Cardiac septum (tissue), 1 donor: ENCODE measurements at places on chromosomes 5 and 9. TPM values are rescaled to one million over a fixed set of nuclear protein-coding genes. Genes with fewer than 3 reads are reported as not detected.

DNA sequence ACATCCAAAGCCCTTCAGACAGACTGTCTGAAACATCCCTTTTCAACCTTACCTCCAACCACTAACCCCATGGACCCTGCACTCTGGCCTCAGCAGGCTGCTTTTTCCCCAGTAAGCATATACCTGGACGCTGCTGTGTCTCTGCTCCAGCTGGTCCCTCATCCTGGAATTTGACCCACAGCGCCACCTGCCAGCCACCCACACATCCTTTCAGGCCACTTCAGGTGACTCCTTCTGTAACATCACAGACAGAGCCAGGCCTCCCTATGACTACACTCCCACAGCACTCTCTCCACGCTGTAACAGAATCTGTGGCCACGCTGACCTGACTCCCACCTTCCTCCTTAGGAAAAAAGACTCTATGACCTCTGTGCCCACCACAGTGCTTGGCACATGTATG is 3.4 kb downstream of the MGAT1 start:
- no peak for DNase-seq

GRCh38 chr9:35892051-35892450 is 14.0 kb upstream of the HRCT1 start:
- DNase-seq, result no peak

GRCh38 chr9:115340314-115340713 is 222.4 kb upstream of the TNC start:
- no peak for DNase-seq

- no peak for DNase-seq
Observed at GRCh38 chr9:34158362-34158869, 20.4 kb upstream of the UBAP1 start.

DNA sequence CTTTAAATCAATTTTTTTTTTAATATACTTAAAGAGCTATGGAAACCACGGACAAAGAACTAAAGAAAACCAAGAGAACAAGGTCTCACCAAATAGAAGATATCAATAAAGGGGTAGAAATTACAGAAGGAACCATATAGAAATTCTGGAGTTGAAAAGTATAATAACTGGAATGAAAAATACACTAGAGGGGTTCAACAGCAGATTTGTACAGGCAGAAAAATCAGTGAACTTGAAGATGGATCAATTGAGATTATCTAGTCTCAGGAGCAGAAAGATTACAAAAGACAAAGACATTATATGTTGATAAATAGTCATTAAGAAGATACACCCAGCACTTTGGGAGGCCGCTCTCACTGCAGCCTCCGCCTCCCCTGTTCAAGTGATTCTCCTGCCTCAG is 56.1 kb downstream of the GAPVD1 start:
- no peak for DNase-seq

GRCh38 chr9:71897577-71897976 is 13.4 kb downstream of the ABHD17B start:
- no peak for DNase-seq

GRCh38 chr5:102818345-102818744 is 63.2 kb downstream of the PAM start:
- no peak for DNase-seq

DNA sequence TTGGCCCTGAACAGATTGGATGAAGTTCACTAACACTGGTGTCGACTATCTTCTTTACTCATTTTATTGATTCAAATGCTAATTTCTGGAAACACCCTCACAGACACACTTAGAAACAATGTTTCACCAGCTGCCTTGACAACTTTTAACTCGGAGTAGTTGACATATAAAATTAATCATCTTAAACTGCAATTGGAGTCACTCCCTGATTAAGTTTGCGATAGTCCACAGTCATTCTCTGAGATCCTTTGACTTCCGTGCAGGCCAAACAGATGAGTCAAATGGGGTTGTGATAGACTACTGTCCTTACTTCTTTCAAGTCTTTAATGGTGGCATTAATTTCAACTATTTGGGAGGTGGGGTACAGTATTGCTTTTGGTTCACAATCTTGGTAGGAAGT is 114.4 kb upstream of the PCSK1 start:
- DNase-seq, result no peak

DNA sequence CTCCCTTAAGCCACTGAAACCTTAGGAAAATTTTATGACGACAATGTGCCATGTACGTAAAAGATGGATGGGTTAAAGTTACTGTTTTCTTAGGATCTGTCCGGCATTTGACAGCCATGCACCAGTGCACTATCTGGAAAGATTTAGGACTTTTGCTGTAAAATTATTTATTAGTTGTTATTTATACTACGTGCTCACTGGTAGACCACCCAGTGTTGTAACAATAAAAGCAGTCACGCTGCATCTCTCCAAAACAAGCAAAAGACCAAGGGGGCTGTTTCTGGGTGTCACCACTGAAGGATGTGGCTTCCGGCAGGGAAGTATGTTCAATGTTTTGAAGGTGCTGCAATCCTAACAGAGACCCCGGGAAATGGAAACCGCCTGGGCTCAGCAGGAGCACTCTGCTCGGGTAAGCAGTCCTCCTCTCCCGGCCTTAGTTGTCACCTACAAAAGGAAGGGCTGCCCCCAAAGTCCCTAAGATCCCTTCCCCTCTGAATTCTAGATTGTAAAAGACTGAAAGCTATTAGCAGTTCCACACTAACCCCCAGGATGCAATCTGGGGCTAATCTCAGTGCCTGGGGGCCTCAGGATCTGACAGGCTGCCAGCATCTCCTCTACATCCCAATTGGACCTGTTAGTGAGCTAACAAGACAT is 38.6 kb downstream of the SAXO1 start:
- no peak for DNase-seq

- DNase-seq, result no peak
Observed at GRCh38 chr9:119522381-119522780, 153.1 kb upstream of the BRINP1 start.

DNA sequence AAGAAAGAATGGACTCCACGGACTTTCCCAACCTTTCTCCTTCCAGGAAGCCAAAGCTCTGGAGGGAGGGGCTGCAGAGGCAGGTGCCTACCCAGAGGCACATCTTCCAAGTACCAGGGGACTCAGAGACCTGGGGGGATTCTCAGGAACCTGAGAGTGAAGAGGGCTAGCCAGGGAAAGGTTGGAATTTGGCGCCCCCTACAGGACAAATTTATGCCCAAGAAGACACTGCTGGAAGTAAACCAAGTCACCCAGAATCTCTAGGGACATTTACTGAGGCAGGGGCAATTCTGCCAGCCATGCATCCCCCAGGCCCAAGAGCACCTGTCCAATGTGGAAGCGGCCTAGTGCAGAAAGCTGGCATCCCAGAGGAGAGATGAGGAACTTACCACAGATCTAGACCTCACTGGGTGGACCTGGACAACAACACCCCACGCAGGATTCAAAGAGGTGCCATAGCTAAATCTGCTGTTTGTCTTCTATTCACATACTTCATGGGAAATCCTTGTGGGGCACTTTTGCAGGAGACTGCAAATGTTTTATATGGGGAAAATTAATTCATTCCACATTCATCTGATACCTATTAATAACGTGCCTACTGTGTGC is 25.9 kb upstream of the IDNK start:
- DNase-seq, result no peak

- DNase-seq, result no peak
Observed at GRCh38 chr5:138350563-138350890, 2.0 kb upstream of the KDM3B start.

DNA sequence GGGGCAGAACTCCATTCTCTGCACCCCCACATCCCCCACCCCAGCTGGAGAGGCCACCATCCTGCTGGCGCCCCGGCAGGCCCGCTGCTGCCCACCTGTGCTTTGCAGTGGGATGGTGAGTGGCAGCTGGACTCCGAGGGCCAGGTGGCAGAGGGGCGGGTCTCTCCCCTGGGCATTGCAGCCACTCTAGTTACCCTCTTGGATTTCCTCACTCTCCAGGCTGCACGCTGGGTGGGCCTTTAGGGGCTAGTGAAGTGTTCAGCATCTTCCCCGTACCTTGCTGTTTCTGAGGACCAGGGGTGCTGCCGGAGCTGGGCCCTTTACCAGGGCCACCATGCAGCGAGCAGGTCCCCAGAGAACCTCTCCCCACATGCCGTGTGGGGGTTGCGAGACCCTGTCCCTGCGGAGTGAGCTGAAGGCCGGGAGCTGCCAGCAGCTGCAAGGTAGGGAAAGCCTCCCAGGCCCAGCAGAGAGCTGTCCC is 88.4 kb upstream of the SH3PXD2B start:
- DNase-seq, result peak; percentile 67

GRCh38 chr5:399296-400281 is 43.4 kb upstream of the EXOC3 start:
- DNase-seq, result peak; percentile 82

- DNase-seq, result no peak
Observed at GRCh38 chr5:159548517-159548916, 218.2 kb upstream of the IL12B start.

GRCh38 chr9:131690941-131691573 is 48.8 kb downstream of the RAPGEF1 start:
- DNase-seq, result no peak

DIAPH1 gene
- total RNA-seq, result 77.7 TPM

CCDC171 gene
- total RNA-seq, result 2.5 TPM

ADAMTS2 gene
- 5.9 TPM for total RNA-seq

TAF11L5 gene
- total RNA-seq, result not detected

CPLANE1 gene
- total RNA-seq, result 9.9 TPM

PCDHA10 gene
- 0.30 TPM for total RNA-seq

C7 gene
- total RNA-seq, result 84.1 TPM

POU5F2 gene
- 0.73 TPM for total RNA-seq
